ENCODE measurements at places on chromosomes 4 and X. TPM values are rescaled to one million over a fixed set of nuclear protein-coding genes. Genes with fewer than 3 reads are reported as not detected.
A peak's percentile ranks its signal among the peaks of the same experiment; 100 is the strongest.

GRCh38 chrX:143500751-143501150, 16.5 kb downstream of the SPANXN3 start:
- DNase-seq, result no peak

DNA sequence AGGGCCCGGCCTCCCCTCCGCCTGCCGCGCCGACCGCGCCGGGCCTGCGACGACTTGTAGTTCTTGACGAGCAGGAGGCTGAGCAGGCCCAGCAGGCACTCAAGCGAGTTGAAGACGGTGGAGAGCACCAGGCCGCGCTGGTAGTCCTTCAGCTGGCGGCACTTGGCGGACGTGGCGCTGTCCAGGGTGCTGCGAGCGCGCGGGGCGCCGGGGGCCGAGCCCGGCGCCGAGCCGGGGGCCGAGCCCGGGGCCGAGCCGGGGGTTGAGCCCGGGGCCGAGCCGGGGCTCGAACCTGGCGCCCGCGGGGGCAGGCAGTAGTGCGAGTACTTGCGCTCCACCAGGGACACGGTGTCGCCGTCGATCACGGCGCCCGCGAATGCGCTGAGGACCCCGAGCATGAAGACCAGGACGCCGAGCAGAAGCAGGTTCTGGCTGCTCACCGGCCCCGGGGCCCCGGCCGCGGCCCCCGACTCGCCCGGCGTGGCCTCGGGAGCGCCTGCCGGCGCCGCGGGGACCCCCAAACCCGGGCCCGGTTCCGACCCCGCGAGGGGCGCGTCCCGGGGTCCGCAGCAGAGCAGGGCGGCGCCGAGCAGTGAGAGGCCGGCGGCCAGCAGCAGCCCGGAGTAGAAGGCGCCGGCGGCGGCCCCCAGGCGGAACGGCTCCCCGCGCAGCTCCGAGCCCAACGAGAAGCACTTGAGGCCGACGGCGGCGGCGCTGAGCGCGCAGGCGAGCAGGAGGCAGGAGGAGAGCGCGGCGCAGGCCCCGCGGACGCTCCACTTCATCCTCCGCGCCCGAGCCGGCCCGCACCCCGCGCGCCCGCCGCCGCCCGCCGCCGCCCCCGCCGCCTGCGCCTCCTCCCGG, 584 bp downstream of the TMEM271 start:
- DNase-seq, result no peak

DNA sequence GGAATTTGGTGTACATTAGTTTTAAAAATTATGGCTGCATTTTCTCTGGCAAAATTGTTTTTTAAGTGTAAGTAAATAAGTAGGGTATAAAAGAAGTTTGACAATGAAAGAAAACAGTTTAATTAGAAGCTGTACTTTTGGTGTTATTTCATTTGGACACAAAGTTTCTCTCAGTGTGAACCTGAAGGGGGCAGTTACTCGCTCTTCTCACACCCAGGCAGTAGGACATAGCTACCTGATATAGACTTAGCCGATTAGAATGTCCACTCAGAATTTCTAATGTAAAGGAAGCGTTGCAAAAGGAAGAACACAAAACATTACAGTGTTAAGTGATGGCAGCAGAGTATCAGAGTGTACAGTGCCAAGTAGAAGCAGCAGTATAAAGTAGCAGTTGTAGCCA, 311.9 kb upstream of the TECRL start:
- DNase-seq, result no peak

ARMCX1 gene
- 1.1 TPM for total RNA-seq

- DNase-seq, result no peak
Measured at GRCh38 chr4:88017516-88018297, 10.3 kb downstream of the PKD2 start.

GRCh38 chr4:78720994-78721677, 55.0 kb upstream of the BMP2K start:
- peak; percentile 14 for DNase-seq

CCSER1 gene
- not detected for total RNA-seq

- DNase-seq, result no peak
Measured at GRCh38 chr4:133476063-133476462, 327.0 kb downstream of the PCDH10 start.

IGSF1 gene
- 0.14 TPM for total RNA-seq

- no peak for DNase-seq
Measured at GRCh38 chr4:56184214-56184613, 203.1 kb downstream of the AASDH start.

NLRP2B gene
- total RNA-seq, result not detected

GLUD2 gene
- total RNA-seq, result 2.9 TPM

DNA sequence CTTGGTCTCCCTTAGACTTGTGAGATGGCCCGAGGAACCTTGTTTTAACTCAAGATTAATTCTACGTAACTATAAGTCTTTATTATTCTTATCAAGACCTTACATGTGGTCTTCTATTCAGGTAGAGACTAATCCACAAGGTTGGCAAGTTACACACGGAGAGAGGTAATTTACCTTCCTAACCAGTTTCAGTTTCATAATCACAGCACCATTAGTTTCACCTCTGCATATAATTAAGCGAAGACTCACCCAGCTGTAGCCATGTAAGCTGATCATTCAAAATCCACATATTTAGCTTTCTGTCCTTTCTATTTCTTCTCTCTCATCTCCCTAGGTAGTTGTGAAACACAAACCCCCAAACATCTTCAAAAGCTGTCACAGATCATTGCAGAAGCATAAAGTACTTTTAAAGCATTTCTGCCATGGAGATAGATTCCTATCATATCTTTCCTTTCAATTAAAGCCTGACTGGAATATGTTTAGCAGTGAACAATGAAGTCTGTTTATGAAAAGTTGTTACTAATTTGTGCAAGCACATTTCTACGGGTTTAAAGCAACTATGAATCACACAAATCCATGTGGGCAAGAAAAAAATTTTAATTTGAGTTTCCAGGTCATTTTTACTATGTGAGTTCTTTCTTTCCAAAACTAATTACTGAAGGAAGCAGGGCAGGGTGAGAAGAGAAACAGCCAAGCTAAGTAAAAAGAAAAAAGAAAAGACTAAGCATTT, 78.5 kb downstream of the BTC start:
- DNase-seq, result no peak

CFAP99 gene
- total RNA-seq, result not detected

DNA sequence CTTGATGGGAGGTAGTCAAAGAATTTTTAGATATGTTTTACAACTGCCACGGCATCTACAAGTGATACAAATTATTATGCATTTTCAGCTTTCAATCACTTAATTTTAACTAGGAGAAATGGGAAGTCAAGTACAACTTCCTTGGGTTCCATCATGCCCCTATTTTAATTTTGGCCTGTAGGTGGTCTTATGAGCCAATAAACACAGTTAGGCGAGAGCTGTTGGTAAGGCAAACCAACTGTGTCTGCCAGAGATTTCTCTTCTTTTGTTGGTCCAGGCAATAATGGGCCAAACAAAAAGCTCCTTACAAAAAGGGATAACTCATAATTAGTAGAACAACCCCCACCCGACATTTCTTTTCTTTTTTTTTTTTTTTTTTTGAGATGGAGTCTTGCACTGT, 63.3 kb upstream of the ARX start:
- DNase-seq, result no peak

- DNase-seq, result no peak
Measured at GRCh38 chr4:156557920-156558319, 413.7 kb downstream of the PDGFC start.

DNA sequence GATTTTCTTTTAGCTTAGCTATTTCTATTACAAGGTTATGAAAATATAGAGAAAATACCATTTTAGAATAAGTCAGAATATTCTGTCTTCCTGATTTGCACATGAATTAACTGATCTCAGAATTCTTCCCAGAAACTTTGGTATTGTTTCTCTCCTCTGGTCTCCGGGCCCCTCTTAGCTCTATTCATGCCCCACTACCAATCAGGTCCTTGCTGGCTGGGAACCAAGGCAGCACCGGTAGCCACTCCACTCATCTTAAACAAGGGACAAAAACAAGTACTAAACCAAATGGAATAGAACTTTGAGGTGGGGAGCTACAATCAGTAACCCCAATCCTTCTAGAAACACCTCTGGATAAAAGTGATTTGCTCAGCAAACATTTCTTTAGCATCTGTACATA, 64.3 kb downstream of the GPC3 start:
- no peak for DNase-seq

DNA sequence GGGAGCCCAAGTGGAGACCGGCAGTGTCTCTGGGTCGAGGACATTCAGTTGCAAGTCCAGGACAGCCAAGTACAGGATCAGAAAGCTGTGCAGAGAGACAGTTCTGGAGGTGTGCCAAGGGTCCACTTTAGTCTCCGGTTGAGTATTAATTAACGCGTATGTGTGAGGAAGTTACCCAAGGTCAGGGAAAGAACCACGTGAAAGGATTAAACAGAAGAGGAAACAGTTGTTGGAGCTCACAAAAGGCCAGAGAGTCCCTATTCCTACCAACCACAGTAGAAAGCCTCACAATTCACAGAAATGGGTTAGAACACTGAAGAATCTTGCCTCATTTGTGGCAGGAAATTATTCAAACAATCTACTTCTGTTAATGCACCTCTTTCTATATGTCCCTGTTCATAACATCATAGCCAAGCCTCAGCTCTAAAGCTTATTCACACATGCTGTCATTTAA, 17.9 kb upstream of the NSUN7 start:
- DNase-seq, result no peak

DNA sequence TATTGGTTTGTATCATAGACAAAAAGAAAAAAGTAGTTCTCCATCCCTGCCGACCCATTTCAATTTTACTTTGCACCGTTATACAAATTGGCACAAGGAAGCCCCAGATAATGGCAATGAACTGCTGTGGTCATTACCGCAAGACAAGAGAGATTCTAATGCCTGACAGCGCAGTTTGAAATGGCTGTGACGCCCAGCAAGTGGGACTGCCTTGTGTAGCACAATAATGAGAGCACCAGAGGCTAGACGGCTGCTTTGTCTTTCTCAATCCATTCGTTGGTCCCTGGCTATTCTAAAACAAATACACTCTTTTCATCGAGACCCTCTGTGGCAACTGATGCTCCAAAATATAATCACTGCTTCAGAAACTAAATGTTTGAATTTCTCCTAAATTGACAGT, 192.4 kb upstream of the NEIL3 start:
- DNase-seq, result no peak

DNA sequence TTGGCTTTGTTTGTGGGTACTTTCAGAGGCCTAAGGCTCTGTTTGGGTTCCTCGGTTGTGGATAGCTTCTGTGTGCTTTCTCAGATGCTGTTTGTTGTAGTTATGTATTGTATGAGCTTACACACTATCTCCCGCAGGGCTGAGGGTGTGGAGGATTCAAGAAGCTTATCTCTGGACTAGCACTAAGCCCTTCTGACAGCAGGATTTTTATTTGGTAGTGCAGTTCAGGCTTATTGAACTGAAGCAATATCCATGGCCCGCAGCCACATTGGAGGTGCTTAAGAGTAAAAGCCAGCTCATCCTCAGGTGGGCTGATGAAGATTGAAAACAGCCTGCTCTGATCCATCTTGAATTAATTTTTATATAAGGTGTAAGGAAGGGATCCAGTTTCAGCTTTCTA, 128.2 kb downstream of the RASGEF1B start:
- DNase-seq, result no peak

DNA sequence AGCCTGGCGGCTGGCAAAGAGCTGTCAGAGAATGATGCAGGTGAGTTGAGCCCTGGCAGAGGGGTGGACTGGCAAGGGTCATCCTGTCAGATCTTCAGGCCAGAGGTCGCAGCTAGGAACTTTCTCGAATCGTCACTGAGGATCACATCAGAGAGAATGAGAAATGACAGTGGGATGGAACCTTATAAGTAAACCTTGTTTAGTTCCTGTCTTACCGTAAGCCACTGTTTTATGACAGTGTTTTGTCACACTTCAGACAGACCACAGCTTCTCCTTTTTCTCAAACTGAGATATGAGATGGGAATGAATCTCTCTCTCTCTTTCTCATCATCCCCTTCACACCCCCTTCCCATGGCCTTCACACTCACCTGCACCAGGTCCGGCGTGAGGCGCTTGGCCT, 9.3 kb downstream of the DIPK2B start:
- no peak for DNase-seq

USP17L13 gene
- not detected for total RNA-seq

PLP1 gene
- not detected for total RNA-seq

DNA sequence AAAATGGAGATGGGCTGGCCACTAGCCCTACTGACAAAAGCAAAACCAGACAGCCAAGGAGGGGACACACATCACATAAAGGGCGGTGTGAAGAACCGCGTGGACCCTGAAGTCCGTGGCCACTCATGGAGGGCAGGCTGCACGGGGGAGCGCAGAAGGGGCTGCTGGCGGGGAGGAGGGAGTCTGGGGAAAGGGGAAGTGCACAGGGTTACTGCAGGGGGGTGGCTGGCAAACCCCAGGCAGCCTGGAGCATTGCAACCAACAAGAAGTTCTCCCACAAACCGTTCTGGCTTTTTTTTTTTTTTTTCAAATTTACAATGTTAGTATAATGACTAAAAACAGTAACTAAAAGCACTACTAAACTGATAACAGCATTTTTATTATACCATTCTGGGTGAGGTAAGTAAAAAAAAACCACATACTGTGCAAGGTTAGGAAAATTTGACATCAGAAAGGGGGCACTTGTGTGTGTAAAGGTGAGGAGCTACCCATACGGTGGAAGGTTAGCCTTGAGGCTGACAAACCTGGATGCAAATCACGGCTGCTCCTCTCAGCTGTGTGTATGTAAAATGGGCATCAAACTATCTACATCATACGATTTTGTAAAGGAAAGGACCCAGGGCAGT, 87.1 kb downstream of the TSPAN5 start:
- no peak for DNase-seq

DNA sequence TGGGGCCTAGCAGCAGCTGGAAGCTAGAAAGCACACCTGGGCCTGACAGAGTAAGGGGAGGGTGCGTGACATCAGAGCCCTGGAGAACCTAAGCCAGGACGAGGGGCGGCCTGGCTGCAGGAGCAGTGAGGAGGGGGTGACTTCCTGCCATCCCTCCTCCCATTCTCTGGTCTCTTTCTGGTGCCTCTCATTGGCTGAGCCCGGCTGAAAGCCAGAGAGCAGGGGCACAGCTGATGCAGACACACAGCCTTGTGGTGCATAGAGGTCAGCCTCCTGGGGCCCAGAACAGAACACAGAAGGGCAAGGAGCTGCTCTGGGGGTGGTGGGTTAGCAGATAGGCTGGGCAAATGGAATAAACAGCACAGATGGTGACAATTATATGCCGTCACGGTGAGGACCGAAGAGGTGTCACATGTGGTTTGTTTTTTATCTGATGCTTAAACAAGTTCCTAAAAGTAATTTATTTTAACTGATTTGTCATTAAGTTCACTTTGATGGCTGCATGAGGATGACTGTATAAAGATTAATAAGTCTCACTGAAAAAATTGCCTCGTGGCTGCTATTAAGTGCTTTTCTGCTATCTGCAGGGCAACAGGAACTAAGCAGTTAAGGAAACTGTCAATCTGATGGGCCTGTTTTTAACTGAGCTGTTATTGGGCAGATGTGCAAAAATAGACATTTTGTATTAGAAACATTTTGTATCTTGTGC, 102.0 kb downstream of the FNIP2 start:
- no peak for DNase-seq
